ENCODE measurements at places on chromosomes 11 and 22. TPM values are rescaled to one million over a fixed set of nuclear protein-coding genes. Genes with fewer than 3 reads are reported as not detected.
A peak's percentile ranks its signal among the peaks of the same experiment; 100 is the strongest.

The KDELR3 gene
- total RNA-seq: 3.7 TPM

GRCh38 chr22:19876941-19877625 is 22.4 kb upstream of the GNB1L start:
- DNase-seq: no peak
- peaks cover 13% of the 10 kb centered on the region for H3K4me1 ChIP-seq
- H3K27ac ChIP-seq: no peak overlapping the region
- no peaks in the 10 kb centered on the region for H3K36me3 ChIP-seq
- H3K4me3 ChIP-seq: no peak overlapping the region

The SYT7 gene
- 9.7 TPM for total RNA-seq

The RNF26 gene
- total RNA-seq: 31.5 TPM

The GRIK4 gene
- total RNA-seq: 4.5 TPM

- peaks cover 26% of the 10 kb centered on the region for H3K4me1 ChIP-seq
- peak; percentile 45 for DNase-seq
- H3K27ac ChIP-seq: peak overlapping the region; percentile 68
Observed at GRCh38 chr11:93541884-93542810, 1.0 kb downstream of the SMCO4 start.

The TYR gene
- total RNA-seq: not detected

The NFRKB gene
- 31.7 TPM for total RNA-seq

The TRPC6 gene
- total RNA-seq: 0.51 TPM

GRCh38 chr11:65927904-65928397 is 8.7 kb downstream of the DRAP1 start:
- no peak overlapping the region for H3K4me3 ChIP-seq
- peaks cover 4% of the 10 kb centered on the region for H3K4me1 ChIP-seq
- DNase-seq: no peak
- peaks cover 3% of the 10 kb centered on the region for H3K27me3 ChIP-seq
- H3K27ac ChIP-seq: no peak overlapping the region

- H3K4me1 ChIP-seq: peaks cover 3% of the 10 kb centered on the region
- H3K27ac ChIP-seq: no peak overlapping the region
- DNase-seq: no peak
- no peaks in the 10 kb centered on the region for H3K27me3 ChIP-seq
- no peaks in the 10 kb centered on the region for H3K36me3 ChIP-seq
Observed at GRCh38 chr11:22304337-22304961, 33.7 kb upstream of the SLC17A6 start.

The LGALS1 gene
- total RNA-seq: 18.6 TPM

GRCh38 chr11:44936525-44936924 is 14.2 kb downstream of the TP53I11 start:
- H3K27ac ChIP-seq: no peak overlapping the region
- no peak overlapping the region for H3K4me3 ChIP-seq
- peaks cover 12% of the 10 kb centered on the region for H3K4me1 ChIP-seq
- peaks cover 44% of the 10 kb centered on the region for H3K36me3 ChIP-seq
- peak; percentile 93 for DNase-seq
- H3K27me3 ChIP-seq: peaks cover 50% of the 10 kb centered on the region

The DERL3 gene
- total RNA-seq: 1.3 TPM

DNA sequence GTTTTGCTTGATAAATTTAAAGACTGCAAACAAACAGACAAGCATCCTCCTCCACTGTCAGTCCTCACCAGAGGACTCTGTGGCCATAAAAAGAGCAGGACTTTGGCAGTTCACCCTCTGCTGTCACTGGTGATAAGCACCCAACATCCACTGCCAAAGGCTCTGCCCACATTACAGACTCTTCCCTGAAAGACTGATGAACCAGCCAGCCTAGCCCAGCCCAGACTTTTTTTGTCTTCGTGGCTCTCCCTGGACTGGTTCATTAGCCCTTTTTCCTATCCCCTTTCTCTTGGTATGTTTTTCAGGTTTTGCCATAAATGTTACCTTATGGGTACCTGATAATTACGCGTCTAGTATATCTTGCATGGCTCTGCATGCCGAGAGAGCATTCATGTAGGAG is 15.1 kb downstream of the ST14 start:
- no peak for DNase-seq
- peaks cover 21% of the 10 kb centered on the region for H3K4me1 ChIP-seq
- no peak overlapping the region for H3K4me3 ChIP-seq
- peaks cover 10% of the 10 kb centered on the region for H3K27me3 ChIP-seq

DNA sequence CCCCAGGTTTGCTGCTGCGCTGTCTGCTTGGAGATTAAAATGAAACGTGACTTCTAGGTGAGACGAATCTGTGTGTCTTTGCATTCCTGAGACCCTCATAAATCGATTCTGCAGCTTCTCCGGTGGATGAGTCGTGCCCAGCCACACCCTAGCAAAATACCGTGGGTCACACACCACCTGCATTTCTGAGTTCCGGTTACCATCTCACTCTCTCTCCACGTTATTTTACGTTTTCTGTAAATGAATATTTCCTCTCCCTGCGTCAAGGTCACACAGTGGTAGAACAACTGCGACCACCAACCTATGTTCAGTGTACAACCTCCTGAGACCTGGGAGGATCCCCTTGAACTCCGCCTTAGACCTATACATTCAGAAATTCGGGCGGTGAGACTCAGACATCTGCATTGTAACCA is 1.1 kb downstream of the YWHAH start:
- H3K4me3 ChIP-seq: no peak overlapping the region
- H3K36me3 ChIP-seq: peaks cover 21% of the 10 kb centered on the region
- no peak overlapping the region for H3K27ac ChIP-seq
- no peak for DNase-seq
- peaks cover 8% of the 10 kb centered on the region for H3K27me3 ChIP-seq
- H3K4me1 ChIP-seq: peaks cover 44% of the 10 kb centered on the region

- peaks cover 10% of the 10 kb centered on the region for H3K27me3 ChIP-seq
- no peak overlapping the region for H3K27ac ChIP-seq
- peaks cover 8% of the 10 kb centered on the region for H3K36me3 ChIP-seq
- no peak overlapping the region for H3K4me3 ChIP-seq
- peaks cover 11% of the 10 kb centered on the region for H3K4me1 ChIP-seq
Observed at GRCh38 chr22:44998296-44998695, 11.5 kb downstream of the PHF21B start.

The CAPN5 gene
- total RNA-seq: 29.7 TPM

GRCh38 chr22:19966908-19967750 is 25.5 kb upstream of the TXNRD2 start:
- no peak overlapping the region for H3K27ac ChIP-seq
- no peak for DNase-seq
- H3K4me3 ChIP-seq: peak overlapping the region; percentile 16
- peaks cover 17% of the 10 kb centered on the region for H3K27me3 ChIP-seq

The OR56A1 gene
- 0.03 TPM for total RNA-seq

DNA sequence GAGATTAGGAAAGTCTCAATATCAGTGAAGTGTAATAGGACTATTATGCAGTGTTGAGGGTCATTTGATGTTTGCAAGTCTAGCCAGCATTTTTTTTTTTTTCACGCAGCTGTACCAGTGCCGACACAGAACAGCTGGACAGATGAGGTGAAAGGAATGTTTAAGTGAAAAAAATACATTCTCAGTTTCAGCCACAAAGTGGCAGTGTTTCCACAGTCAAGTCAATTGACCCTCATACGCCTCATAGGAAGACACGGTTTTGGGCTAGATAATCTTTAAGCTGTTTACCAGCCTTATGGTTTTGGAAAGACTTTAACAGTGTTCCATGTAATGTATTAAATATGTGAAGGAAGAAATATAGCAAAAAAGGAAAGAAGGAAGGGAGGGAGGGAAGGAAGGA is 349.9 kb upstream of the ANO3 start:
- peaks cover 2% of the 10 kb centered on the region for H3K27me3 ChIP-seq
- no peak overlapping the region for H3K27ac ChIP-seq
- H3K4me1 ChIP-seq: no peaks in the 10 kb centered on the region

The EXPH5 gene
- total RNA-seq: 0.62 TPM

DNA sequence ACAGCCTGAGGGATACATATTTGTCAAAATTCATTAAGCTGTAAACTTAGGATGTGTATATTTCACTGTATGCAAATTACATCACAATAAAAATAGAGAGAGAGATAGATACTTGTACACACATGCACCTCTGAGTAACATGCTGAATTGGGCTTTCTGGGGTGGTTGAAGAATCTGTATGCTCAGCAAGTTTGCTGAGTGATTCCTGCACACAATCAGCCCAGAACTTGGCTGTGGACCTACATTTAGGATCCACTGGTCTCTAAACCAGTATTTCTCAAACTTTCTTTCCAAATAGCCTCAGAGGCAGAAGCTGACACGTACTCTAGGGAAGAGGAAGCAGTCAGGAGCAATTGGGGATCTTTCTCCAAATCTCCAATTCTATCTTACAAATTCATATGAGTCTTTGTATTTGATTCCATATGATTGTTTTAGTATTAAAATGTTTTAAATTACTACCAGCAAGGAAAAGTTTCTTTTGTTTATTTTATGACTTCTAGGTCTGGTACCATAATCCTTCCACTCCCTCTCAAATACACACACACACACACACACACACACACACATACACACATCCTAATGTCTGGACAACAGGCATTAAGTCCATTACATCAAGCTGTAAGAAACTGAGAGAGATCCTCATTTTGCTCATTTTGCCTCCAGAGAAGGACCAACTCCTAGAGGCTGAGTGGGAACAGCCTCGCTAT is 20.0 kb downstream of the SYT13 start:
- H3K4me1 ChIP-seq: peaks cover under 1% of the 10 kb centered on the region
- no peaks in the 10 kb centered on the region for H3K36me3 ChIP-seq
- H3K4me3 ChIP-seq: no peak overlapping the region
- DNase-seq: no peak
- H3K27me3 ChIP-seq: peaks cover 2% of the 10 kb centered on the region
- H3K27ac ChIP-seq: no peak overlapping the region

- no peak for DNase-seq
- no peak overlapping the region for H3K4me3 ChIP-seq
- peaks cover 17% of the 10 kb centered on the region for H3K4me1 ChIP-seq
- H3K27ac ChIP-seq: no peak overlapping the region
Observed at GRCh38 chr11:65850217-65851082, 7.5 kb downstream of the CFL1 start.

- no peak for DNase-seq
- no peak overlapping the region for H3K4me3 ChIP-seq
- no peak overlapping the region for H3K27ac ChIP-seq
- H3K36me3 ChIP-seq: no peaks in the 10 kb centered on the region
- H3K27me3 ChIP-seq: no peaks in the 10 kb centered on the region
Observed at GRCh38 chr11:122273476-122274191, 157.6 kb upstream of the BLID start.

The LDHAL6A gene
- total RNA-seq: not detected

DNA sequence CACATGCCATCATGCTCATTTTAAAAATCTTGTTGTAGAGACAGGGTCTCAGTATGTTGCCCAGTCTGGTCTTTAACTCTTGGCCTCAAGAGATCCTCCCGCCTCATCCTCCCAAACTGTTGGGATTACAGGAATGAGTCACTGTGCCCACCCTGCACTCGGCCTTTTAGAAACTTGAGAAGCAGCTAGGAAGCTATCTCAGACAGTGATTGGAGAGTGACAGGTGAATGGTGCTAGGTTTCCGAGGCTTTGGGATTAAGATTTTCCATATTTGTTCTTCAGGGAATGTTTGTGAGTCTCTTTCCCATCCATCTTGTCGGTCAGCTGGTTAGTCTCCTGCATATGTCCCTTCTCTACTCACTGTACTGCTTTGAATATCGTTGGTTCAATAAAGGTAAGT is 10.5 kb downstream of the EI24 start:
- H3K4me3 ChIP-seq: no peak overlapping the region
- no peak for DNase-seq
- H3K4me1 ChIP-seq: no peaks in the 10 kb centered on the region
- peaks cover 43% of the 10 kb centered on the region for H3K36me3 ChIP-seq
- no peak overlapping the region for H3K27ac ChIP-seq

The CRYAB gene
- total RNA-seq: not detected

DNA sequence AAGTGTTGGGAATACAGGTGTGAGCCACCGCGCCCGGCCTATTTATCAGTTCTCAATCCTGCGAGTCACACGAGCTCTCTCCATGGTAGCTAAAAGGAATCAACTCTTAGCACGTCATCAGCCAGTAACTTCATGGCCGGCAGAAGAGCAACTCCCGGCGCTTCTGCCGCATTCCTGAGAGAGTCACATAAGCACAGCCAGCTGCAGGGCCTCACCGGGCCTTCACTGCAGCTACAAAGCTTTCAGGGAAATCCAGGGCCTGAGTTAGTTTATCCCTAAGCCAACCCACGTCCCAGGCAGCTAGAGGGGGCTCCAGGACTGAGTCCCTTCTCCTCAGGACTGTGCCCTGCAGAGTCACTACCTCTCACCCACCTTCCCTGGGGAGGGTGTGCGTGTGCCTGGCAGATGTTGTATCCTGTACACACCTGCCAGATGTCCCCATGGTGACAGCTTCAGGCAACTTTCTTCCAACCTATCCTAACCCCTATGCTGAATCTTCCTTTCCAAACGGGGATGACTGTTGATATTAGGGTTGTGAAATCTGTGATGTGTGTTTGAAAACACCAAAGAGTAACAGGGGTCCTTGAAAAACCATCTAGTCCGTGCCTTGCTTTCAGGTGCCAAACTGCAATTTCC is 45.9 kb upstream of the ARFGAP3 start:
- H3K27ac ChIP-seq: no peak overlapping the region
- peaks cover 6% of the 10 kb centered on the region for H3K36me3 ChIP-seq
- H3K4me1 ChIP-seq: peaks cover 46% of the 10 kb centered on the region
- peaks cover 6% of the 10 kb centered on the region for H3K27me3 ChIP-seq
- no peak overlapping the region for H3K4me3 ChIP-seq

DNA sequence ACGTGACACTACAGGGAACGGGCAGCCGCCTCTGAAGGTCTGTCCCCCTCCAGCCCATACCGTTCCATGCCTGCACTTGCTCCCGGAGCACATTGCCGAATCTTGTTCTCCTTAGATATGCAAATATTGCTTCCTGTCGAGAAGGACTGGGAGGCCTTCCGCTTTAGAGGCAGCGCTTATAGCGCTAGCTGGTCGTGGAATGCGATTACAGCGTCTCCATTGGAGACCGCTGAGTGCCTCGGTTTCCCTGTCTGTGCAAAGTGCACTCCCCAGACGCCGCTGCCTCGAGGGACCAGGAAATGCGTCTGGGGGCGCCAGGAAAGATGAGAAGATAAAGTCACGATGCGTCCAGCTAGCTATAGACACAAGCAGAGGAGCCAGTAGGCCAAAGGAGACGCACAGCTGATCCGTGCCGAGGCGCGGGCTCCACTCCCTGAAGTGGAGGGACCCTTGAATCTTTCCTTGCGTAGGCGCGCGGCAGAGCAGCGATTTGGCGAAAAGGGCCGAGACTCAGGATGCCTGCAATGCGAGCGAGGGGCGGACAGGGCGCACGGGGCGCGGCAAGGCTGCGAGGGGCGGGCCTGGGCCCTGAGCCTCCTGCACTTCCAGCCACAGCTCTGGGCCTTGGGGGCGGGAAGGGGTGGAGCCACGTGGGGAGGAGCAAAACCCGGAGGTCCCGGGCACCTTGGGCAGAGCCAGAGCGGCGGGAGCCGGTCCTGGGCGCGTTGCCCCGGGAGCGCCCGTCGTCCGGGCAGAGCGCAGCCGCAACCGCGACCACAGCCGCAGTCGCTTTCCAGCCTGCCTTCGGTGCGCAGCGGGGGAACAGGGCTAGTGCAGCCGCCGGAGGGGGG is at the start of gene RASSF10:
Gene RASSF10, plus strand, starts transcription at position 692 of the 851 bp plus-strand sequence. CDS start 261 bp downstream, outside the sequence.
- peaks cover 32% of the 10 kb centered on the region for H3K4me1 ChIP-seq
- H3K27me3 ChIP-seq: peaks cover 2% of the 10 kb centered on the region
- H3K4me3 ChIP-seq: peak within 1 kb of the TSS; percentile 93
- H3K36me3 ChIP-seq: no peaks in the 10 kb centered on the region
- H3K27ac ChIP-seq: peak within 1 kb of the TSS; percentile 48
- peak; percentile 83 for DNase-seq

- no peaks in the 10 kb centered on the region for H3K27me3 ChIP-seq
- no peak overlapping the region for H3K27ac ChIP-seq
- no peak overlapping the region for H3K4me3 ChIP-seq
- no peak for DNase-seq
Observed at GRCh38 chr11:32034149-32034548, 56.7 kb upstream of the RCN1 start.

The CCDC87 gene
- 0.54 TPM for total RNA-seq

Measured in endothelial cell (in vitro differentiated cells).